ENCODE measurements at places on chromosomes 2 and 18.

DNA sequence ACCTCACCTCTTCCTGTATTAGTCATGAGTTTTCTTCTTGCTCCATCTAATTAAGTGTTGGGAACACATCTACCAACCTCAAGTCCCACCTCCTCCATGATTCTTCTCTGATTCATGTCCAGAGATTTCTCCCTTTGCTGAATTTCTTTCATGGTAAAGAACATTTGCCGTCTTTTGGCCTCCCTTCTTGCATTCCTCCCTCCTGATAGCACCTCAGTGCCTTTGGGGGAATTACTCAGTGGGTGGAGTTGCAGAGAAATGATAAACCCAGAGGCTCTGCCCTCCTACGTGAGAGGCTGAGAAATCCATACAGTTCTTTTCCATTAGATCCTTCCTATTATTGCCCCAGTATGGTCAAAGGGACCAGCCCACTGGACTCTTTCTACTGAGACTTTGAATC, 651.9 kb downstream of the SLC4A3 start:
- no peak for DNase-seq

DNA sequence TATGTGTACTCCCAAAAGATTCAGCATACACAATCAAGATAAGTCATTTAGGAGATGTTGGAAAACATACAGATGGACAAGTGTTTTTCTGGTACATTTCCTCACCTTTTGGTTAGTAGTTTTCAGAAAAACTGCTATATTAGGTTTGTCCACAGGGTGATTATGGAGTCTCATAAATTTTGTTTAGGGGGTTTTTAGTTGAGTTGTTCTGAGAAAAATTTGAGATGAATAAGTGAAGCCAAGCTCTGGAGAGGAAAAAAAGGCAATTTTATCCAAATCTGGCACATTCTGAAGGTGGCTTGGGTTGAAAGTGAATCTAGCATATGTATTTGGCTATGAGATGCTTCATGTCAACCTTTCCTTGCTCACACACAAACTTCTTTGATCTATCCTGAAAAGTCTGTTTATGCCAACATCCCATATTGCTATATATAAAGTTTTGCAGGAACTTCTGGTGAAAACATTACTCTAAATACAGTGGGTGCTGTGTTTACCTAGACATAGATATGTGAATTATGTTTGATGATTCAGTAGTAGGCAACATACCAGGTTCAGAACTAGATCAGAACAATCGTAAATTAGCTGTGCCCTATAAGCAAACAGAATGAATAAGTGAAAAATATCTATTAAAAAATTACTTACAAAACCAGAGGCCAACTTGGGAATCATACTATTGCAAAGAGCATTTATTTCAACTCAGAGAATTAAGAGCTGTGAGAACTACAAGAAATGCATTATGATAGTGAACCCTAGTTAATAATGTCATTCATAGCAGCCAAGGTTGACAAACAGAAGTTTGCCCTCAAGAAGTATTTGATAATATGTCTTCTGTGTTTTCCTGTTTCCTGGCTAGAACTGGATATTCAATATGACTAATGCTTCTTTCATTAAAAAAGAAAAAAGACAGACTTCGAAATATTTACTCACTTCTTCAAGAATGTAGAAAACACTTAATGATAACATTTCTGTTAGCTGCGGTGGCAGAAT, 552.0 kb downstream of the IRS1 start:
- DNase-seq: no peak

GRCh38 chr2:67289921-67290371, 107.2 kb upstream of the ETAA1 start:
- no peak for DNase-seq

- no peak for DNase-seq
Observed at GRCh38 chr2:25204190-25204838, 35.9 kb upstream of the POMC start.

DNA sequence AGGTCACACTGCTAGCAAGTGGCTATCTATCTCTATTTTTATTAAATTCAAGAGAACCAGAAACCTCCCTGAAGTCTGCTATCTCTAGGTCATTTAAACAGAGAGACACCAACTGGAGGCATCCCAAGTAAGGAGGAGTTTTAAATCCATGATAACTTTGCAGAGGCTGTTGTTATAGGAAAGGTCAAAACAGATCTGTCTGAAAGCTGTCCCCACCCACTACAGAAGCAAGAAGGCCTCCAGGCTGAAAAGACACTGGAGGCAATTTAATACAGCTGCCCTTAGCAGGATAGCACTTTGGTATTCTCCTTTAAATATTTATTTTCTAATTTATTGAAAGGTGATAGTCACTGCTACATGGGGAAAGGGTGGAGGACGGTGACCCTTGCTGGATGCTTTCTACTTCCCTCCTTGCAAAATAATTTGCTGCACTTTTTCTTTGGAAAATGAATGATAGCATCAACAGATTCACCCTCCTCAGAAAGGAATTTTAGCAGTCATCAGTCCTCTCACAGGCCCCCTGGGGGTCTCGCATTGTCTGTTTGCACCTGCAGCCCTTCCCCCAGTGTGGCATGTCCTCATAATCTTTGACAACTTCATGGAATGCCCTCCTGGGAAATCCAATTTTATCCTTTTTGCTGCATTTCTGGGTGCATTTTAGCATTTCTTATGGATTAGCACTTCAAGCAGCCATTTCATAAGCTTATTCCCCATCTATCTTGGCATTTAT, 429.5 kb upstream of the TNP1 start:
- no peak for DNase-seq

DNA sequence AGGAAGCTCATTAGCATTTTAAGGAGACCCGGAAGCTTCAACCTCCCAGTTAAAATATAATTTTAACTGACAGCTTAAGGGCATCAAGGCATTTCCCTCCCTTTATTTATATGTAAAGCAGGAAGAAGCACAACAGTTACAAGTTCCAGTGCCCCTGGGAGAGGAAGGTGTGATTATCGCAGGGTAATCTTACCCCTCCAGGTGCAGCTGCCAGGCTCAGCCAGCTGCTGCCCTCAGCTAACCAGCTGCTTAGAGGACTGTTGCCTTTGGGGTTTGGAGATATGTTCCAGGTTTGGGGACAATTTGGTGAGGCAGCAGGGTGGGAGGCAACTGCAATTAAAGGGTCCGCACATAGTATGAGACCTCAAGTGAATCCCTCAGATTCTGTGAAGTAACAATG, 55.3 kb upstream of the SETBP1 start:
- DNase-seq: no peak

- DNase-seq: no peak
Observed at GRCh38 chr2:84896567-84896966, 8.9 kb upstream of the TMSB10 start.

DNA sequence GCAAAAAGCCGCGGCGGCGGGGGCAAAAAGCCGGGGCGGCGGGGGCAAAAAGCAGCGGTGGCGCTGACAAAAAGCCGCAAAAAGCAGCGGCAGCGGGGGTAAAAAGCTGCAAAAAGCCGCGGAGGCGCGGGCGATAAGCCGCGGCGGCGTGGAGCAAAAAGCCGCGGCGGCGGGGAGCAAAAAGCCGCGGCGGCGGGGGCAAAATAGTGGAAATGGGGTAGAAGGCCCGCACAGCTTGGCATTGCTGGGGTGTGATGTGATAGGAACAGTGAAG, 450.1 kb downstream of the ANKRD30B start:
- no peak for DNase-seq

DNA sequence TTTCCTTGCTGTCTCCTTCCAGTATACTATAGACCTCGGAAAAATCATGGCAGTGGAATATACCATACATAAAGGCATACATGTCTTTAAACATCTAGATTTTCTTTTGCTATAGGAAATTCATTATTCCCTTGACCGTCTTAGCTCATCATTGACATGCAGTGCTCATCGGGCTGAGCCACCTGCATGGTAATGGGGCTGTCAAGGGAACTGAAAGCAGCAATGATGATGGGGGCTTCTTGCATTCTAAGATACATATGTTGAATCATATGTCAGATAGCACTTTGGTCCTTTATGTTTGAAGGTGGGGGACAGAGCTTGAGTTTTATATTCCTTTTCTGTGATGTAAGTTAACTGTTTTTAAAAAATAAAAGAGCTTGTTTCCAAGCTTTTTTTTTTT, 106.6 kb downstream of the ICA1L start:
- DNase-seq: no peak

- DNase-seq: no peak
Observed at GRCh38 chr2:85611217-85611704, 605 bp downstream of the C2orf68 start.

GRCh38 chr2:121721926-121722325, 14.7 kb downstream of the NIFK start:
- no peak for DNase-seq

DNA sequence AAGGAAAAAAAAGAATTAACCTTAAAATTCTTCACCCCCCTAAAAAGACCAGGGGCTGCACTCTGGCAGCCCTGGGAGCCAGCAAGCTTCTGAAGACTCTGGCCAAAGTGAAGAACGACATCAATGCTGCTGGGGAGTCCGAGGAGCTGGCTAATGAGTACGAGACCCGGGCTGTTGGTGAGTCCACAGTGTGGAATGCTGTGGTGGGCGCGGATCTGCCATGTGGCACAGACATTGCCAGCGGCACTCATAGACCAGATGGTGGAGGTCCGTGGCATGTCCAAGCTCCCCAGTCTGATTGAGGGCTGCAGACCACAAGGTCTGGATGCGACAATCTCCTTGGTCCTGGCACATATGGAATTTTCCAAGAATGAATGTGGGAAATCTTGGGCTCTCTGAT, 47.4 kb downstream of the TRPM8 start:
- no peak for DNase-seq

- no peak for DNase-seq
Observed at GRCh38 chr2:235171550-235172031, 219.8 kb downstream of the SH3BP4 start.

DNA sequence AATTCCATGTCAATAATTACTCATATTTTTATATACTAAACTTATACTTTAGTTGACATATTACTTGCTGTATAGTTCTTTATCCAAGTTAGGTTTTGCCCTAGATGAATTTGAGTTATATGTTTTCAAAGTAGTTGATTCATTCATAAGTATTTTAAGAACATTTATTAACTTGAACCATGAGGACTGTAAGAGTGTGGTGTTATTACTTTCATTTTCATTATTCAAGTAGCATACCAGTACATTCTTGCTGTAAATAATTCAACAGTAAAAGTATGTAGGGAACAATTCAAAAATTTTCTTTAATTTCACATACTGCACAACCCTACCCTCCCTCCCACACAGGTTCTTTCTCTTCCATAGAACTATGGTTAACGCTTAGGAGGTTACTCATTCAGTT, 75.4 kb downstream of the ANKRD12 start:
- DNase-seq: no peak

DNA sequence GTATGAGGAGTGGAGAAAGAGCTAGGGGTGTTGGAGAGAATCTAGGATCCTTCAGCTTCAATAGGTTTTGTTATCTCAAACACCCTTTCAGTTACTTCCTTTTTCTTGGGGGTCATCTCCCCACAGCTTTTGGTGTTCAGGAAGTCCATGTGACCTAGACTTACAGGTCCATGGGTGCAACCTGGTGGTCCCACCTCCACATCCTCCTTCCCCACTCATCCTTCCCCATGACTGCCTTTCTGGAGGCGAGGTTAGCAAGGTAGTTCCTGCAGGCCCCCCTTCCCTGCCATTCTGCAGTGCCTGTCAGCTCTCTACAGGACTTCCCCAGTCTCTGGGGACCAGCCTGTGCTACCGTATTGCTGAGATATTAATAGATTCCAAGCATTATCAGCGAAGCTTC, 107.6 kb downstream of the TMEM17 start:
- DNase-seq: no peak

GRCh38 chr18:77013811-77014521, 118.6 kb downstream of the MBP start:
- no peak for DNase-seq

DNA sequence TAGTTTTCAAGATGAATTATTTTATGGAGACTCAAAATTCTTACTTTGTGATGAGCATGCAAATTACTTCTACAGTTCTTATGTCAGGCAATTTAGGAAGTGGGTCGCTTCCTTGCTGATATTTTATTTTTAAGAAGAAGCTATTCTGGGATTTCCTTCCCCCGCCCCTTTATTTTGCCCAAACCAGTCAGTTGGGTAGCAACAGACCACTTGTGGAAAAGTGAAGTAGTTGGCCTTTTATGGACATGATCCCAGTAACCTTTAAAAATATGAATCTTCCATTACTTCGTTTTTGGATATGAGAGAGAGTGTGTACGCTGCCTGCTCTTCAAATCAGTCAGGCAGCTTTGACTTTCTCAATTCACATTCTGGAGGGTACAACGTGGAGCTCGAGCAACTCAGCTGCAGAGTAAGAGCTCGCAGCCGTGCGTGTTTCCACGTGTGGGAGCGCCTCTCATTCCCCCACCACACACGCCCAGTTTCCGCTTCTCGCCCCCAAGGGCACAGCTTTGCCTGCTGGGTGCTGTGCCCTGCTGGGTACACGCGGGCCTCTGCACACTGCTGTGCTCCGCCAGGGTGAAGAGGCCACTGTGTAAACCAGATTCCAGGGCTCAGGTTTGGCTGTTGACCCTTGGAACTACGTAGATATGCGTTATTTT, 92.6 kb downstream of the ITGB1BP1 start:
- DNase-seq: no peak

DNA sequence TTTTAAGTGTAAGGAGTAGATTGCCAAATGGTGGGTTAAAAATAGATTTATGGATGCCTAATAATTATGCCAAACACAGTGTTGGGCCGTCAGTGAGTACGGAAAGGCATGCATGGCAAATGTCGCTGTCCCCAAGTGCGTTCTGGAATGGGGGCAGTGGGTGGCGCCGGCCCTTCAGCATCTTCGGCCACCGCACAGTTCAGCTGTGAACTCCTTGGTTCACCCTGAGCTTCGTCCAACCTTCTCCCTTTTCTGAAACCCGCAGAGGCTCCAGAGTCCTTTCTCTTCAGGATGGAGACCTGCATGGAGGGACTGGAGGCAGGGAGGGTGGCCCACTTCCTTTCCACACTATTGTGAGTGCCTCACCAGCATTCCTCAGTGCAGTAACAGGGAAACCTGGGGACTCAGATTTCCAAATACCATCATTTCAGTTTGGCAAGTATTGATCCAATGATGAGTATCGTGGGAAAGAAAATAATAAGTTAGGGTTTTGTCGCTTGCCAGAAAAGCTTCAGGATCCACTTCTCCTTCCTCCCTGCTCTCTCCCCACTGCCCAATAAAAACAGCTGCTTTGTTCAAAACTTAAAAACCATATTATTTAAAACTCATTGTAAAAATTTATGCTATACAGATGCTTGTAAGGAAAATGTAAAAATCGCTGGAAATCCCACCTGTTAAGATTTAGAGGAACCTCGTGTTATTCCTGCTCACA, 74.6 kb upstream of the TXNDC2 start:
- no peak for DNase-seq

DNA sequence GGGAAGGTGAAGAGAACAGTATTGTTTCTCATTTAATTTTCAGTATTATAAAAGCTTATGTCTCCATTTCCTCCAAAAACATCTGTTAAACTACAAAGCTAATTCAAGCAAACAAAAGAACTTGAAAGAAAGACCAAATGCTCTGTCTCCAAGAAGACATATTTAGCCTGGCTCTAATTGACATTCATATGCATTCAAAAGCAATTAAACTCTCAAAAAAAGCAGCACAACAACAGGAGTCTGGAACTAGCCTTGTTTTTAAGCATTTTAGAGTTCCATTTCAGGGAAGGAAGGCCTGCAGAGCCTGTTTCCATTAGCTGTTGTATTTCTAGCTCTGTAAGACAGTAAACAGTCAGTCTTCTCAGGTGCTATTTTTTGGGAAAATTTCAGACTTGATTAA, 447.9 kb downstream of the TDRD15 start:
- DNase-seq: no peak

Data from left hindlimb (tissue), 1 donor.